DND-41 (cell line): ENCODE measurements at places on chromosomes 6 and 20.
A peak's percentile ranks its signal among the peaks of the same experiment; 100 is the strongest.

DNA sequence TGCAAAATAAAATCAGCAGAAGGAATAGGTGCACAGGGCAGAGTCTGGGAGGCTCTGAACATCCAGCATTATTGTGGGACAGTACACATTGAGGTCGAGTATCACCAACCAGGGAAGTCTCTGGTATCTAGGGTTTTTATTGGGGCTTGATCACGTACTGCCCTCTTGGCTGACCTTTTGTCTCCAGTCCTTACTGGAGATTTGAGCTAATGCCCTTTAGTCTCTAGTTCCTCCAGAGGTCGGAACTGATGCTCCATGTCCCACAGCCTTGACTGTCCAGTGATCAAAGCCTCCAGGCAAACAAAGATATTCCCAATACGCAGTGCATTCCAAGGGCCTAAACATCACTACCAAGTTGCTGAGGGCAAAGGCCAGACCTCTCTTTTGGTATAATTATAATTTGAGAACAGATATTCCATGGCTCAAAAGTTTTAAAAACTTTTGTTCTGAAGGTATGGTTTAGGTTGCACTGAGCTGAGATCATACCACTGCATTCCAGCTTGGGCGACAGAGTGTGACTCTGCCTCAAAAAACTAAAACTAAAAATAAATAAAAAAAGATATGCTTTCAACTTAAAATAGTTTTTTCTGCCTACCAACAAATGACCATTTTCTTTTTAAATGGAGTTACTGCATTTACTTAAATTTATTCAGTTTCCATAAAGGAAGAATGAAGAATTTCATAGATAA, 56.9 kb upstream of the DYNLRB1 start:
- no peak overlapping the region for H3K27ac ChIP-seq
- peaks cover 82% of the 10 kb centered on the region for H3K36me3 ChIP-seq
- no peak for DNase-seq
- H3K4me1 ChIP-seq, result no peaks in the 10 kb centered on the region
- no peaks in the 10 kb centered on the region for H3K27me3 ChIP-seq

GRCh38 chr6:114997813-114998292, 655.0 kb upstream of the HS3ST5 start:
- H3K36me3 ChIP-seq, result no peaks in the 10 kb centered on the region
- DNase-seq, result no peak
- no peaks in the 10 kb centered on the region for H3K27me3 ChIP-seq
- H3K4me3 ChIP-seq, result no peak overlapping the region
- H3K4me1 ChIP-seq, result no peaks in the 10 kb centered on the region

- no peak for DNase-seq
- no peak overlapping the region for H3K27ac ChIP-seq
- H3K27me3 ChIP-seq, result no peaks in the 10 kb centered on the region
- no peak overlapping the region for H3K4me3 ChIP-seq
- H3K36me3 ChIP-seq, result no peaks in the 10 kb centered on the region
- no peaks in the 10 kb centered on the region for H3K4me1 ChIP-seq
Observed at GRCh38 chr20:54848984-54849538, 373.7 kb downstream of the DOK5 start.

DNA sequence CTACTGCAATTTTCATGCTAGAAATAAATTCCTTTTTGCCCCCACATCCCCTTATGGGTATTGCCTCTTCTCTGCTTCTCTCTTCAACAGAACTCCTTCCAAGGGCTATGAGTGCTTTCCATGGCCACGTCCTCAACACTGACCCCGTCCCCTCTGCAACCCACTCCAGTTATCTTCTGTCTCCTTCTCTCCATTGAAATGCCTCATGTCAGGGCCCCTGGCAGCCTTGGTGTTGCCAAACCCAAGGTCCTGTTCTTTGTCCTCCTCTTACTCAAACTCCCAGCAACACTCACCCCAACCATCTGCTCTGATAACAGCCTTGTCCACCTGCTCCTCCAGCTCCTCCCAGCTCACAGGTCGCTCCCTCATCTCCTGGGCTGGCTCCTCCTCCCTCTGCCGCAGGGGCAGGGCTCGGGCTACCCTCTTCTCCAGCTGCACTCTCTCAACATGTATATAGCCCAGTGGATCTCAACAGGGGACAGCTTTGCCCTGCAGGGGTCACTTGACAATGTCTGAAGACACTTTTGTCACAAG, 196.1 kb upstream of the QKI start:
- no peaks in the 10 kb centered on the region for H3K36me3 ChIP-seq
- DNase-seq, result no peak
- no peak overlapping the region for H3K27ac ChIP-seq
- no peaks in the 10 kb centered on the region for H3K27me3 ChIP-seq
- H3K4me1 ChIP-seq, result no peaks in the 10 kb centered on the region

DNA sequence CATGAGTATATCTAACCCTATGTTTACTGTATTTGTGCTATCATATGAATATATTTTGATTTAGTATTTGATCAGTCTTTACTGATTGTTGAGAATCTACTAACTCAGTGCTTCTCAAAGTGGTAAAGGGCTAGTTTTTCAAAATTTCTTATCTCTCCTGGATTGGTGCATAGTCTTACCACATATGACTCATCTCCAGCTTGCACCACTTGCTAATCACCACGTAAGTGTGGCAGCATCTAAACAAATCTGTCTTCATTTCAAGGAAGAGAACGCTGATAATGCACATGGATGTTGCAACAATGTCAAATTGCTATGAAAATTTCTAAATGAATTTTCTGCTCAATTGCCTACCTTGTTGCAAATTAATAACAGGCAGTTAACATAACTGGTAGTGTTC, 299.5 kb downstream of the PAX1 start:
- peaks cover 3% of the 10 kb centered on the region for H3K27me3 ChIP-seq
- no peaks in the 10 kb centered on the region for H3K4me1 ChIP-seq
- H3K36me3 ChIP-seq, result no peaks in the 10 kb centered on the region
- H3K27ac ChIP-seq, result no peak overlapping the region
- DNase-seq, result no peak
- no peak overlapping the region for H3K4me3 ChIP-seq

DNA sequence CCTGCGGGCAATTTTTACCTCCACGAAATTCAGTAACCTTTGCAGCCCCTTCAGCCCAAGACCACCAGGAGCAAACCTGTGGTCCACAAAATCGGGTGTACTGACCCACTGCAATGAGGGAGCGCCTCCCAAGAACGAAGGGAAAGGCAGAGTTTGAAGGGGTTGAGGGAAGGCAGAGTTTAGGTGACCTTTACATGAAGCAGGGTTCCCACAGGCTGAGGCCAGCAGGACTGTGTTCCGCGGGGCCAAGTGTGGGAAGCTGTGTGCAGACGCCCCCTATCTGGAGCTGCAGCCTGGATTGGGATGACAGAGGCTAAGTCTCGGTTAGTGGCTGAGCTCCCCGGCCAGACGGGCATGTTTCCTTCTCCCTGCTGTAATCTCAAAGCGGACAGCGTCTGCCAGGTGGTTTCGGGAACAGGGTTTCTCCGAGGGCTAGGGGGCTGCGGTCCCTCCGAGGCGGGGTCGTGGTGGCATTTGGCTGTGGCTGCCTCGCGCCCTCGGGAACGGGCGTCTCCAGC, 826 bp upstream of the PYGB start:
- peak; percentile 35 for DNase-seq
- H3K27ac ChIP-seq, result no peak overlapping the region
- peaks cover 16% of the 10 kb centered on the region for H3K36me3 ChIP-seq
- peaks cover 10% of the 10 kb centered on the region for H3K27me3 ChIP-seq
- H3K4me1 ChIP-seq, result peaks cover 45% of the 10 kb centered on the region

- H3K4me3 ChIP-seq, result no peak overlapping the region
- H3K27ac ChIP-seq, result no peak overlapping the region
- no peaks in the 10 kb centered on the region for H3K4me1 ChIP-seq
- no peaks in the 10 kb centered on the region for H3K36me3 ChIP-seq
- DNase-seq, result no peak
- no peaks in the 10 kb centered on the region for H3K27me3 ChIP-seq
Observed at GRCh38 chr20:6708010-6708409, 59.5 kb upstream of the BMP2 start.

- peaks cover 26% of the 10 kb centered on the region for H3K4me1 ChIP-seq
- H3K36me3 ChIP-seq, result no peaks in the 10 kb centered on the region
- no peak for DNase-seq
- no peaks in the 10 kb centered on the region for H3K27me3 ChIP-seq
Observed at GRCh38 chr6:105781248-105781647, 304.9 kb upstream of the PRDM1 start.

DNA sequence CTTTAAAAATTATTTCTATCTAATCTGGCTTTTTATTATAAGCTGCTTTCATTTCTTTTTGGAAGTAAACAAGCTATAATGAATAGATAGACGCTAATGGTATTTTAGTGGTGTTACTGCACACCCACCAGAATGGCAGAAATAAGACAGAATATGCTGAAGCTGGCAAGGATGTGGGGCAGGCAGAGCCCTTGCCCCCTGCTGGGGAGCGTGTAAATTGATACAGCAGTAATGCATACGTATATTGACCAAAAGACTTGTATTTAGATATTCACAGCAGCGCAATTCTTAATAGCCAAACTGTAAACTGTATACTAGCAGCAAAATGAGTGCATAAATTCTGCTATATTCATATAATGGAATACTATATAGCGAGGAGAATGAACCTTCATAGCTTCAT, 35.3 kb downstream of the TMEM181 start:
- H3K36me3 ChIP-seq, result peaks cover 88% of the 10 kb centered on the region
- no peak overlapping the region for H3K27ac ChIP-seq
- DNase-seq, result peak; percentile 14
- H3K4me3 ChIP-seq, result no peak overlapping the region

GRCh38 chr6:79420054-79420453, 117.2 kb downstream of the LCA5 start:
- H3K4me1 ChIP-seq, result peaks cover 35% of the 10 kb centered on the region
- peak overlapping the region; percentile 38; the same call in 1 of the 2 replicates for H3K4me3 ChIP-seq
- no peaks in the 10 kb centered on the region for H3K36me3 ChIP-seq
- H3K27me3 ChIP-seq, result no peaks in the 10 kb centered on the region
- no peak for DNase-seq
- peak overlapping the region; percentile 73 for H3K27ac ChIP-seq

DNA sequence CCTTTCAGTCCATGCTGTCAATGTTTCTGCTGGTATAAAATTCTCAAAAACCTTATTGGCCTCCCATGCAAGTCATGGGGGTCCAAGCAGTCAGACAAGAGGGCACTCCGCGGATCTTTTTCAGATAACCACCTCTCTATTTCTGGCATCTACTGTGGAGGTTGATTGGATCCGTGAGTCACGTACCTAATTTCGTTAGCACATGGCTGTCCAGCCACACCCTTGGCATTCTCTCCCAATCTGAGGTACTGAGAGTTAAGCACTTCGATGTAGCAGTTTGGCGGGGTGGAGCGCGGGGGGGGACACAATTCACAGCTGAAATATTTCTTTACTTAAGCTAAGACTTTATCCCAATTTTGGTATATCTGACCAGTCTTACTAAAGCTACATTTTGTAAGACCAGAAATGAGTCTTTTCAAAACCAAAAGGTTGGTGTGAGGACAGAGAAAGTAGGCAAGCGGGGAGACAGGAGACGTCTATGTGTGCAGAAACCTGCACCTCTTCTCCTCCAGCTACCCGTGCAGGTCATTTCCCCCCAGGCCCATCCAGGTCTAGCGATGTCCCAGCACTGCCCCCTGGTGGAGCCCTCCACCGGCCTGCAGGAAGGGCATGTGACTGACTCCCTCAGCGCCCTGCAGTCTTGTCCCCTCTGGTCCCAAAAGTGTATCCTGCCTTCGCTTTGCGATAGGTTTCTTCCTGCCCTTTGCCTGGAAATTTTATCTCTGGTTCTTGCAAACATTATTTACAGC, 113.1 kb downstream of the ADAT2 start:
- DNase-seq, result peak; percentile 57
- H3K36me3 ChIP-seq, result no peaks in the 10 kb centered on the region
- H3K4me1 ChIP-seq, result no peaks in the 10 kb centered on the region
- H3K27ac ChIP-seq, result no peak overlapping the region

DNA sequence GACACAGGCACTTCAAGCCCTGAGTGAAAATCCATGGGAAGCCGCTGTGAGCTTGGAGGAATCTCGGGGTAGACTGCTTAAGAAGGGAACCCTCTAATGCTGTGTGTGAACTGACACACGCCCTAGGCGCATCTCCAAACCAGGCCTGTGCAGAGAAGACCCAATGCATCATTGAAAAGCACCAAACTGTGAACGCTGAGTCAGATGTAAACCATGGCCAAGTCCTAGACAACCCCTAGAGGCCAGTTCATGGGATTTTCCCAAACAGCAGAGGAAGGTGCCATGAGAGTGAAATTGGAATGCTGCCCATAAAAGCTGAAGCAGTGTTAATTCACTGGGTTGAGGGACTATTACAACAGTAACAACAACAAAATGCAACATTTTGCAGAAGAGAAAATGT, 296.5 kb downstream of the SMOC2 start:
- no peak overlapping the region for H3K27ac ChIP-seq
- no peak overlapping the region for H3K4me3 ChIP-seq
- H3K27me3 ChIP-seq, result no peaks in the 10 kb centered on the region
- H3K4me1 ChIP-seq, result no peaks in the 10 kb centered on the region
- DNase-seq, result no peak
- no peaks in the 10 kb centered on the region for H3K36me3 ChIP-seq

- no peaks in the 10 kb centered on the region for H3K27me3 ChIP-seq
- H3K27ac ChIP-seq, result no peak overlapping the region
- DNase-seq, result no peak
- H3K36me3 ChIP-seq, result no peaks in the 10 kb centered on the region
Observed at GRCh38 chr6:154648188-154648887, 84.9 kb upstream of the SCAF8 start.

GRCh38 chr6:14831937-14832336, 413.9 kb upstream of the JARID2 start:
- H3K27ac ChIP-seq, result no peak overlapping the region
- no peaks in the 10 kb centered on the region for H3K27me3 ChIP-seq
- no peak for DNase-seq
- H3K4me1 ChIP-seq, result no peaks in the 10 kb centered on the region

- H3K27ac ChIP-seq, result no peak overlapping the region
- no peaks in the 10 kb centered on the region for H3K4me1 ChIP-seq
- peaks cover 5% of the 10 kb centered on the region for H3K27me3 ChIP-seq
- DNase-seq, result no peak
- no peak overlapping the region for H3K4me3 ChIP-seq
Observed at GRCh38 chr20:12252793-12253192, 335.1 kb downstream of the BTBD3 start.

- no peaks in the 10 kb centered on the region for H3K27me3 ChIP-seq
- H3K4me3 ChIP-seq, result no peak overlapping the region
- H3K36me3 ChIP-seq, result no peaks in the 10 kb centered on the region
- no peaks in the 10 kb centered on the region for H3K4me1 ChIP-seq
Observed at GRCh38 chr6:132300323-132300949, 100.8 kb downstream of the MOXD1 start.

DNA sequence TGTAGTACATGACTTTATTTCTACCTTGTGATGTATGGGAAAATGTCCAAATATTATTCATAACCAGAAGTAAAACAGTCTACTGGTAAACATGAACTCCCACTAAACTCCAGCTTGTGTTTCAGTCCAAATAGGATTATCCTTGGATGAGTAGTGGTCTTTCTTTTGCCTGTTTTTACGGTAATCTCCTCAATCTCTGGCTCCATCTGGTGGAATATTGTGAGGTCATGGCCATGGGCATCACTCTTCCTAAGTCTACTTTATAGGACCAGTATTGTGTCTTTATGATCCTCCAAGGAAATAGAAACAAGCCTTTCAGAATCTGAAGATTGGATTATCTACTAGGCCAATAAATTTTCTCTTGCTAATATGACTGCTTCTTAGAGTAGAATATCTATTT, 505.0 kb downstream of the BMP2 start:
- no peak overlapping the region for H3K4me3 ChIP-seq
- H3K36me3 ChIP-seq, result no peaks in the 10 kb centered on the region
- DNase-seq, result no peak
- no peaks in the 10 kb centered on the region for H3K4me1 ChIP-seq
- no peak overlapping the region for H3K27ac ChIP-seq
